ENCODE measurements at places on chromosomes 2 and 18.

GRCh38 chr2:226137201-226137811, 662.3 kb downstream of the IRS1 start:
- DNase-seq, result no peak

DNA sequence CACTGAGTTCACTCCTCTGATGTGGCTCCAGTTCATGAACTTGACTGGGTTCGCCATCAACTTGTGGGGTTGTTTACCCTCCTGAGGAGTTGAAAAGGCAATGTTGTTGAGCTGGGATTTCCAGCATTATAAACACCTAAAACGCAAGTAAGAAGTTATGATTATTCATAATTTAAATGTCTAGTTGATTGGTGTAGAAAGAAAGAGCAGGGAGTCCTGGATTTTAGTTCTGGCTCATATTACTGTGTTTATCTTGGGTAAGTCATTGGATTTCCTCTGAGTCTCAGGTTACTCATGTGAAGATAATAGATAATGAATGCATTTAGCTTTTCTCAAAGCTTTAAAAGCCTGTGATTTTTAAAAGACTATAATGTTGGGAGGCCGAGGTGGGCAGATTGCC, 438.0 kb upstream of the CDH20 start:
- no peak for DNase-seq

DNA sequence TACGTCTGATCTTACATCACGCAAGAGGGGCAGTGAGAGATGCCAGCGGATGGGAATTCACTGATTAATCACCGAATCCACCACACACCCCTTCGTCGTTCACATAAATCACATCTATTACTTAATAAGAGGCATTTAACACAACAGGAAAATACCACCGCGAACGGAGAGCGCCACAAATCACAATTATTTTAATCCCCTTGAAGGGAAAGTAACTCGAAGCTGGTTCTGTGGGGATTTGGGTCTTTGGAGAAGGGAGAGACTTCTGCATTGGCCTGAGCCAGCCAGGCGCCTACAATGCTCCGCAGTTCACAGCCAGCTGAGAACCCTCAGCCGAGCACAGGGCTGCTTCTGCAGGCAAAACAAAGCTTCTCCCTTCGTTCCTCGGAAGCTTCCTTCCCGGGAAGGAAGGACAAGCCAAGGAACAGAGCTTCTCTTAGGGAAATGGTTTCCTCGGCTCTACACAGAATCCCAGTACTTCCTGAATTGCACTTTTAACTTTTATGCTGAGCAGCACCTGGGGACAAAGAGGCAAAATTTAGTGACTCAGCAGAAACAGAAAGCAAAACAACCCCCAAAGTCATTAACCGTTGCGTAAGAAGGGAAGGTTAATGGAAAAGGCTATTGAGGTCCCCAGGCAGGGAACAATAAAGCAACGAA, at the start of gene LRP1B:
TSS of gene LRP1B (minus strand) at position 7 of the 660 bp plus-strand sequence. CDS start 287 bp downstream, outside the sequence.
- DNase-seq, result no peak

GRCh38 chr2:40283111-40283909, 168.6 kb downstream of the SLC8A1 start:
- DNase-seq, result no peak

- DNase-seq, result no peak
Observed at GRCh38 chr2:215029936-215030335, 108.5 kb downstream of the ABCA12 start.

DNA sequence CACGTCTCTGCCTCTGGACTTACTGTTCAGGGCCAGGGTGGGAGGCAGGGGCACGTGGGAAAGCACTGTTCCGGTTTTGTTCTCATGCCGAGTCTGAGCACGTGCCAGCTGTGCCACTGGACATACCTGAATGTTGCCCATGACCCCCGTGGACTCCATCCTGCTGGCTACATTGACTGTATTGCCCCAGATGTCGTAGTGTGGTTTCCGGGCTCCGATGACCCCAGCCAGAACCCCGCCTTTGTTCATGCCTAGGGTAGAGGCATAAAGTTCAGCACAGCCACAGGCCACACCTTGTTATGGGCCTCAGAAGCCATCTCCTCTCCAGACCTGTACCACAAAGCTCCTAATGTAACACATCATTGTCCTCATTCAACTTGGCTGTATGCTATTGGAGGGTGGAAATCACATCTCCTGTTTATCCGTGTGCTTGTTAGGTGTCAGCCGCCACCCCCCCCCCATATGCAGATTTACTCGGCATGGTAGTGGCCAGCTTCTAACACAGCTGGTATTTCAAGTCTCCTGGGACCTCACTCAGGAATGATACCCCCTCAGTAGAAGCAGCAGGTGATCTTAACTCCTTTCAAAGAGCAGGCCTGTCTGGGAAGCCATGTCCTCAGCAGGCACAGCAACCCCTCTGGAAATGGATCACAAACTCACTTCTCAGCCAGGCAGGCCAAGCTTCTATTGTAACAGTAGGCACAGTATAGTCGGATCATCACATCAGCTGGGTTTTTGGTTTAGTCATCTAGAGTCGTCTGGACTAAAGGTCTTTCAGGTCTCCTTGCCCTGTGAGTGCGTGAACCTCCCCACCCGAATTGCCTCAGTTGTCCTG, 27.6 kb downstream of the CENPO start:
- no peak for DNase-seq
